ENCODE measurements at places on chromosomes 7 and 10. TPM values are rescaled to one million over a fixed set of nuclear protein-coding genes. Genes with fewer than 3 reads are reported as not detected.

DNA sequence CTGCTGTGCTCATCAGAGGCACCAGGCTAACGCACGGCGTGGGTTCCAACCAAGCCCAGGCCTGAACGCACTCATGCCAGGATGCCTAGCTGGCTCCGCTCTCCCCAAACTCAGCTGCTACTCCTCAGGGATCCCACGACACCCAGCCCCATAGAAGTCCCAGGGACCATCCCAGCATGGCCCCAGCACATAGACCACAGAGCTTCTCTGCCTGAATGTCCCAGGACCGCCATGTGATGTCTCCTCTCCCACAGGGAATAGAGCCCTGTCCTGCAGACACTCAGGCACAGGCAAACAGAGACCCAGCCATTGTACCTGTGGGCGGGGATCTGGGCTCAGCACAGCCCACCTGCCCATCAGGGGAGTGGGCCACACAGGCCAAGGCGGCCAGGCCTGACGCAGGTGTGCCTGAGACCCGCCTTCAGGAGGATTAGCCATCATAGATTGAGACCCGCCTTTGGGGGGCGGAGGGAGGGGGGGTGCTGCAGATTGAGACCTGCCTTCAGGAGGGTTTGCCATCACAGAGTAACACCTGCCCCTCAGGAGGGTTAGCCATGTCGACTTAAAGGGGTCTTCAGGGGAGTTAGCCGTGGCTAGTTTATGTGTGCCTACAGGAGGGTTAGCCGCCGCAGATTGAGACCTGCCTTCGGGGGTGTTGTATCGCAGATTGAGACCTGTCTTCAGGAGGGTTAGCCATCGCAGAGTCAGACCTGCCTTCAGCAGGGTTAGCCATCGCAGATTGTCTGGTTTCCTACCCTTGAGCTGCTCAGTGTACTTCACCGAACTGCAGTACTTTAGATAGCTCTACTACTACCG lies 29.0 kb downstream of the RASGEF1A start:
- DNase-seq, result peak; percentile 57

DNA sequence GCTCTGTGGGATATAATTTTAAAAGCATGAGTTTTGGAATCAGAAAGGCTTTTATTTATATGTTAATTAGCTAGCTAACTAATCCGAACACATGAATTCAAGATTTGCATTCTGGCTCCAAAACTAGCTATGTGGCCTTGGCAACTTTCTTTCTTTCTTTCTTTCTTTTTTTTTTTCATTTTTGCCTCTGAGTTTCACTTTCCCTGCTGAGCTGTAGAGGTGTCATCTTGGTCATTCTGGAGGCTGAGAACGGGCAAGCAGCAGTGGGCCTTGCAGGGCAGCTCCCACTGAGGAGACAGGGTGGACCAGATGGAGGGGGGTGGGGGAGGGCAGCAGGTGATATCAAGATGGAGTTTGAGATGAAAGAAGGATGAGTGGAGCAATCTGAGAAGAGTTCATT lies 24.8 kb upstream of the SFMBT2 start:
- no peak for DNase-seq

The SFMBT2 gene
- 3.5 TPM for total RNA-seq

The OR13A1 gene
- total RNA-seq, result not detected

GRCh38 chr7:133320891-133321290 lies 68.0 kb downstream of the EXOC4 start:
- no peak for DNase-seq

- DNase-seq, result peak; percentile 85
Measured at GRCh38 chr10:27240212-27241009, at the start of gene ACBD5. TSS of gene ACBD5 (minus strand) at chr10:27240797. CDS start at chr10:27240688, 109 bp downstream.

DNA sequence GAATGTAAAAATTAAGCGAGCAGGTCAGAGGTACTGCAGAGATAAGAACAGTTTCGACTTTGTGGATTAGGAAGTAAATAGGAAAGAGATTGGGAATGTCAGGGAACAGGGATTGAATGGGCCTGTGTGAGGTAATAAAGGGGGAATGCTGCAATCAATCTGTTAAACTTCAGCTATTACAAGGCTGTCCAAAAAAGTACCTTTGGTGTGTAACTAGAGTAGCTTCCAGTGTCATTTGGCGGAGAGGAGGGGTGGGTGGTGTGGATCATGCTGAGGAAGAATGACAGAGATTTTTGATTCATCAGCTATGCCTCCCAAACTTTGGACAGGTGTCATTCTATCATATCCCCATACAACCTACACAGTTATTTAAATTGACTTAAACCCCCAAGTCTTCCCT lies 128.2 kb upstream of the RHEB start:
- DNase-seq, result no peak

The WNT8B gene
- total RNA-seq, result 0.10 TPM

GRCh38 chr7:25617214-25617613 lies 388.9 kb upstream of the NPVF start:
- DNase-seq, result no peak

The VDAC2 gene
- total RNA-seq, result 213 TPM

GRCh38 chr10:34908481-34908880 lies 93.4 kb upstream of the PARD3 start:
- DNase-seq, result no peak

GRCh38 chr7:18471476-18472160 lies 23.9 kb upstream of the HDAC9 start:
- DNase-seq, result no peak

DNA sequence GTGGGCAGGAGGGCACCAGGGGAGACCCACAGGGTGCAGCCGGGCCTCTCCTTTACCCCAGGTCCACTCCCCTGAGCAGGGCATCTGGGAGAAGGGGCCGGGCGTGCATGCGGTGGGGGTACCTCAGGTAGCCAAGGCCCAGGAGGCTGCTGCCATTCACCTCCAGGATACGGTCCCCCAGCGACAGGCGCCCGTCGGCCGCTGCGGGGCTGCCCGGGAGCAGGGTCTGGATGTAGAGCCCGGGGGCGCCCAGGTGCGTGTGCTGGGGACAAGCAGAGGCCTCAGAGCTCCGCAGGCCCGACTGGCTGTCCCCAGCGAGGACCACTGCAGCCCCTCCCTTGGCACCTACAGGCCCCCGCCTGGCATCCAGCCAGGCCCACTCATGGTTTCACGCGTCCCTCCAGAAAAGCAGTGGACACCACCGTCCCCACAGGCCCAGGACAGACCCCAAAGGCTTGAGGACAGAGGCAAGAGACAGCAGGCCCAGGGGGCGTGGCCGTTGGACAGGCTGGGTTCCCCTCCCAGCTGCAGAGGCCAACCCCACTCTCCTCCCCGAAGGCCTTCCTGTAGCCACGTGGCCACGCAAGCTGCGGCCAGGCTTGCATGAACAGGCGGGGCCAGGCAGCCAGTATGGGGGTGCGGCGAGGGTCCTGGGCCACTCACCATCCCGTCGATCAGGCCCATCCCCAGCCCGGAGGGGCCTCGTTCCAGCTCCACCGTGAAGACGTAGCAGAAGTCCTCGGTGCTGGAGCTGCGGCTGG lies 24.3 kb downstream of the AP5Z1 start:
- peak; percentile 72 for DNase-seq

DNA sequence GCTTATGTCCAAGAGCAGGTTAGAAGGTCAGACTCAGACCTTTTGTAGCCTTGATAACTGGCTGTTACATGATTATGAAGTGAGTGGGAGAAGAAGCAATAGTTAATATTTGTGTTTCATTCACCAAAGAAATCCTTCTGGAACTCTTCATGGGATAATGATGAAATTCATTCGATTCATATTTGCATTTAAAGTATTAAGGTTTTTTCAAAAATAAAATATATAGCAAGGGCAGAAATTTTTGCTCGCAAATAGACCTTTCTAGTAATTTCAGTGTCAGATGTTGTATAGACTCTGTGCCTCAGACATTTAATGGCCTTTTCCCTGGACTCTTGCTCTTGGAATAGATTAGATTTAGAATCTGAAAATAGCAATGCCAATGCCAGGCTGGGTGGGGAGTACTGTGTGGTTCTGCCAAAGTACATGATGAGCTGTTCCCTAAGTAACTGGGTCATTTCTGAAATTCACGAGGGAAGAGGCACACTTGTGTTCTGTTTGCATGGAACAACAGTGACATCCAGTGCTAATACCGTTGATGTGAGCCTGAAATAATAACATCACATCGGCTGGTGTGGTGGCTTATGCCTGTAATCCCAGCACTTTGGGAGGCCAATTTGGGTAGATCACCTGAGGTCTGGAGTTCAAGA lies 119.2 kb downstream of the MBL2 start:
- no peak for DNase-seq

DNA sequence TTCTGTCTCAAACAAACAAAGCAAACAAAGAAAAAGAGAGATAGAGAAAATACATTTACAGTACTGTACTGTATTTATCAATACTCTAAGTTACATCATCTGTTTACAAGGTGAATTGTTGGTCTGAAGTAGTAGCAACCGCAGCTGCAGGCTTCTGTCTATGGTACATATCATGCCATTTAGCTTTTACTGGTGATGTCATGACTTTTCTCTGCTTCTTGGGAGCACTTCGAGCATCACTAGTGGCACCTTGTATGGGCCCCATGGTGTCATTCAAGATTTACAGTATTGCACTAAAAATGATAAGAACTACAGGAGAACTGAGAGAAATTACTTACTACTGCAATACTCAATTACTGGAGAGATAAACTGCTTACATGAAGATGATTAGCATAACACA lies 826.9 kb downstream of the CNTNAP2 start:
- no peak for DNase-seq

DNA sequence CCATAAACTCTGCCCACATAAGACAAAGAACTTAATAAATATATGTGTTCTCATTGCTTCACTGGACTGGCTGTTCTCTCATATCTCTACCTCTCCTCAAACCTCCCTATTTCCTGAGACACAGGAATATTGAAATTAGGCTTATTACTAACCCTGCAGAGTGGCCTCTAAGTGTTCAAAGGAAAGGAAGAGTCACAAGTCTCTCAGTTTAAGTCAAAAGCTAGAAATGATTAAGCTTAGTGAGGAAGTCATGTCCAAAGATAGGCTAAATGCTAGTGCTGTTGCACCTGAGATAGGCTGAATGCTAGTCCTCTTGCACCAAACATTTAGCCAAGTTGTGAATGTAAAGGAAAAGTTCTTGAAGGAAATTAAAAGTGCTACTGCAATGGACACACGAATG lies 41.1 kb downstream of the GNAI1 start:
- DNase-seq, result no peak

The ACHE gene
- 19.2 TPM for total RNA-seq

- peak; percentile 27 for DNase-seq
Measured at GRCh38 chr10:105063796-105064195, 422.7 kb downstream of the SORCS3 start.

The SRRM3 gene
- total RNA-seq, result 7.6 TPM

The VAX1 gene
- total RNA-seq, result 0.81 TPM

DNA sequence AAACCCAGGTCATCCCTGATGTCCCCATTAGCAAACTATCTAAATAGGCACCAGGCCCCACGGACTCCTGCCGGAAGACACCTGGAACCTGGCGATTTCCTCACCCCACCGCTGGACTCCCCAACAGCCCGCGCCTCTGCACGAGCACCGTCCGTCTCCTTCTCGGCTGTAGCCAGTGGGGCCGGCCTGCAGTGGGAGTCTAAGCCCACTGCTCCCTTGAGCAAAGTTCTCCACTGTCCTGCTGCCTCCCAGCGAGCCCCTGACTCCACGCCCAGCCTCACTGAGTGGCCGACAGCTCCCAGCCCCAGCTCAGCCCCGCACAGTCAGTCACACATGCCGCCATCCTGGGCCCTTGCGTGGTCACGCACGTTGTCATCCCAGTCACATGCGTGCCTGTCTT lies 211.3 kb upstream of the PPP2R2D start:
- no peak for DNase-seq

The CYP2C8 gene
- 0.70 TPM for total RNA-seq

- DNase-seq, result no peak
Measured at GRCh38 chr10:50231515-50232260, 19.6 kb downstream of the ASAH2 start.

The CFTR gene
- total RNA-seq, result 0.04 TPM

The CNPY1 gene
- total RNA-seq, result 2.4 TPM

- DNase-seq, result peak; percentile 46
Measured at GRCh38 chr7:106029941-106030340, 66.9 kb downstream of the CDHR3 start.

DNA sequence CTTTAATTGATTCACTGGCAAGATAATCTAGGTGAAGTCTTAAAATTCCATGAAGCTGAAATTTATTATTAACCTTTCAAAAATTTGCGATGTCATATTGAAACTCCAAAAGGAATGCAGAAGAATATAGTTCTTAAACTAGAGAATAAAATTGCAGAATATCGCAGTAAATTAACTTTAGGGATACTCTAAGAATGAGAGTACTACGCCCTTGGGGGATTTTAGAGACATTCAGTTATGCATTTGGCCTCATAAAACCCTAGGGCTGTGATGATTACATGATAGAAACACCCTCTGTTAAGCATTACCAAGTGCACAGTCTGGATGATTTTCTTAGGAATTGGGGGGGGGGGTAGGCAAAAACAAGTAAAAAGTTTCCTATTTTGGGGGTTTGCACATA lies 3.7 kb downstream of the WNT2 start:
- no peak for DNase-seq

GRCh38 chr10:3229815-3230214 lies 57.2 kb upstream of the PITRM1 start:
- no peak for DNase-seq

The GIMAP8 gene
- not detected for total RNA-seq

- DNase-seq, result no peak
Measured at GRCh38 chr10:78451592-78451991, 417.9 kb downstream of the RPS24 start.

GRCh38 chr10:86316274-86316835 lies 50.2 kb downstream of the GRID1 start:
- DNase-seq, result no peak

The NUTM2B gene
- total RNA-seq, result 0.59 TPM

DNA sequence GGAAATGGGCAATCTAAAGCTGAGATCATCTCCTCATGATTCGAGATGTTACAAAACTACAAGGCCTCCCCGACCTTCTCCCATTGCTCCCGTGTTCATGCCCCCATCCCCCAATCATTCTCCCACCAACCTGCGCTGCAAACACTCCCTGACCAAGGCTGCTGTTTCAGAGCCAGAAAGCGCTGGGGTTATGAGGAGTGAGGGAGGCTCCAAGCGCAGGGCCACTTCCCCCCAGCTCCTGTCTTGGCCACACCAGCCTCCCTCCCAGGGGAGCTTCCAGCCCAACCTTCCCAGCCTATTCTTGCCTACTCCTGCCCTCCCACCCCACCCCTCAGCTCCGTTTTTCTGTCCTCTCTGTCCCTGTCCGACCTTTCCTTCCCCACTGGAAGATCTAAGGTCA lies 14.7 kb upstream of the NODAL start:
- DNase-seq, result peak; percentile 57

DNA sequence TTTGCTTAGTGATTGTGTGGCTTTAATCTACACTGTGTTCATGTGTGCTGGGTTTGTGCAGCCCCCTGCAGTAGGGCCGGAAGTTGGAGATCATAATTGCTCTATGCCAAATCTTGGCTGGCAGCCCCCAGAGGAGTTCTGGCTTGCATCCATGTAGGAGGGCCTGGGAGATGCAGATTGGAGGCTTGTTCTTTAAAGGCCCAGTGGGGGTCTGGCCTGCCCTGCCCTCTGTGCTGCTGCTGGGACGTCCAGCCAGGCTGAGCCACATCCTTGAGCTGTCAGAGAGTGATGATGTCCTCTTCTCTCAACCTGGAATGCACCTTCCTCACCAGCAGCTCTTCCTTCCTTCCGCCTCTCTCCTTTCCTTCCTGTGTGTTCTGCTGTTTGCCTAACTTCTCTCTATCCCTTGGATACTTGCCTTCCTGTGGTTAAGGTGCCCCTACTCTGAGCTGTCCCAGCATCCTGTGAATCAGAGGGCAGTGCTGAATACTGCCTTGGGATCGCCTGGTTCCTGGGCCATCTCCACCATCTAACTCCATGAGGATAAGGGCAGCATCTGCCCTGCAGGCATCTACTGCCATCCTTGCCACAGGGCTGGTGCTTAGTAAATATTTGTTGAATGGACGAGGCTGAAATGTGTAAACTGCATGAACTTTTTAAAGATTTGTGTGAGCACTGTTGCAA lies 30.2 kb downstream of the DOCK1 start:
- DNase-seq, result peak; percentile 10

All from H7 (cell line).